ENCODE measurements at places on chromosomes 12 and 14.

GRCh38 chr12:65675141-65675621 is 149.1 kb upstream of the HMGA2 start:
- DNase-seq = no peak

- no peak for DNase-seq
Measured at GRCh38 chr12:47736877-47737676, 11.8 kb upstream of the ENDOU start.

GRCh38 chr12:121253638-121254335 is 42.7 kb downstream of the CAMKK2 start:
- no peak for DNase-seq

DNA sequence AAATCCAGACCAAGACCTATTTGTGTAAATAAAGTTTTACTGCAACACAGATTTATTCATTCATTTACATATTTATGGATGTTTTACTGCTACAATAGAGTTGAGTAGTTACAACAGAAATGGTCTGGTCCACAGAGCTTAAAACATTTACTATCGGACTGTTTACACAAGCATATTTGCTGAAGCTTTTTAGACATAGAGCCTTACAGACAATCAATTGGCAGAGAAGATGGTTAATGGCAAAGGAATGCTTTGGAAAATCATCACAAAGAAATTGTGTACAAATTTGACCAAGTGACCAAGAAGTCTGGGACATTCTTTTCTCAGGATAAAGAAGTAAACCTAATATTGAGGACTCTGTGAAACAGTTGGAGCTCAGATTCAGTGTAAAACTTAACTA is 504.3 kb downstream of the SLC16A7 start:
- no peak for DNase-seq

- DNase-seq = no peak
Measured at GRCh38 chr12:21615431-21615830, 10.8 kb upstream of the GYS2 start.

- DNase-seq = no peak
Measured at GRCh38 chr12:85085066-85085465, 48.9 kb downstream of the LRRIQ1 start.

- no peak for DNase-seq
Measured at GRCh38 chr12:52228931-52229330, 4.1 kb upstream of the KRT7 start.

- DNase-seq = no peak
Measured at GRCh38 chr12:5624486-5625272, 192.8 kb downstream of the NTF3 start.

- no peak for DNase-seq
Measured at GRCh38 chr12:127640181-127640886, 626.6 kb upstream of the TMEM132C start.

Measured in Panc1 (cell line).